ENCODE measurements at places on chromosomes 16 and 17.

- no peak for DNase-seq
These were observed 559.1 kb upstream of the SALL1 start for GRCh38 chr16:51710186-51710585.

DNA sequence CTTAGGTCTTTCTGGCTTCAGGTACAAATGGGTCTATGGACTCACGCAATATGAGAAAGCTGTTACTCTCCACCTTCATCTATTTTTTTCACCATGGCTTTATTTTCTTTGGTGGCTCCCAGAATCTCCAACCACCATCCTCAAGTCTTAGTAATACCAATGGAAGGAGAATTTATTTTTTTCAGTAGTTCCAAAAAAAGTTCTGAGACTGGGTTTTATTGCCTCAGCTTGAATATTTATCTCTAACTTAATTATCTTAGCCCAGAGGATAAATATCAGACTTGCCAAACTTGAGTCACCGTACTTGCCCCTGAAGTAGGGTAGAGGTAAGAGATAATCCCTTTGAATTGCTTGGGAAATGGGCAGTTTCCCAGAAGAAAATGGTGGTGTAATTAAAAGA, 23.2 kb upstream of the CACNG3 start:
- DNase-seq: no peak

- no peak for DNase-seq
These were observed 3.6 kb upstream of the TMEM92 start for GRCh38 chr17:50270435-50271362.

- DNase-seq: no peak
These were observed 15.5 kb upstream of the SLC4A1 start for GRCh38 chr17:44283344-44284023.

GRCh38 chr17:64240261-64240740, 22.8 kb downstream of the TEX2 start:
- no peak for DNase-seq

DNA sequence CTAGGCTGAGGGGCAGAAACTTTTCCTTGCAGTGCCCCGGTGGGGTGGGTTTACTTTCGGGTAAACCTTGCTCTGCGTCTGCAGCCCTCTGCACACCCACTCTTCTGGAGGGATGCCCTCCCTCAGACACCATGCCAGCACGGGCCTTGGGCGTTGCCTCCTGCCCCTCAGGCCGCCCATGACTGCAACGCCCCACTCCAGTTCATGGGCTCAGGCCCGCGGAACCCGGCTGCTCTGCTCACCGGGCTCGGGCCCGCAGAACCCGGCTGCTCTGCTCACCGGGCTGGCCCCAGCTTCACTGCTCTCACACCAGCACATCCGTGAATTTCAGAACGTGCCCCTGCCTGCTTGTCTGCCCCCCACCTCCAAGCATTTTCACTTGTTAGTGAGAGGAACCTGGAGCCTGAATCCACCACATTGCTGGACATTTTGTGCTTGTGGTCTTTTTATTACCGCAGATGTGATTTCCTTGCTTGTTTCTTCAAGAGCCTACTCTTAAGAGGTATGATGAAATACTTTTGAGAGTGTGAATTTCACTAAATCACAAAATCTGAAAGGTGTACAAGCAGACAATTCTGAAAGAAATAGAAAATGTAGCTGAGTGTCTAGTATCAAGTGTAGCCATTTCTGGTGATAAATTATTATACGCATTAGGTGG, 130.9 kb downstream of the RPTOR start:
- no peak for DNase-seq

DNA sequence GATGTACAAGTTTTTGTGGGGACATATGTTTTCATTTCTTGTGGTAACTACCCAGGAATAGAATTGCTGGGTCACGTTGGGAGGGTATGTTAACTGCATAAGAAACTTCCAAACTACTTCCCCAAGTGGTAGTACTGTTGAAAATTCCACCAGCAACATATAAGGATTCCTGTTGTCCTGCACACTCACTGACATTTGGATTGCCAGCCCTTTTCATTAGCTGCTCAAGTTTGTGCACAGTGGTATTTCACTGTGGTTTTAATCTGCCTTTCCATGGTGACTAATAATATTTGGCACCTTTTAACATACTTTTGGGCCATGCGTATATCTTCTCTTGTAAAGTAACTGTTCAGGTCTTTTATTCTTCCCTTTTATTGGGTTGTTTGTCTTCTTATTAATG, 103.3 kb downstream of the GNAO1 start:
- DNase-seq: no peak

DNA sequence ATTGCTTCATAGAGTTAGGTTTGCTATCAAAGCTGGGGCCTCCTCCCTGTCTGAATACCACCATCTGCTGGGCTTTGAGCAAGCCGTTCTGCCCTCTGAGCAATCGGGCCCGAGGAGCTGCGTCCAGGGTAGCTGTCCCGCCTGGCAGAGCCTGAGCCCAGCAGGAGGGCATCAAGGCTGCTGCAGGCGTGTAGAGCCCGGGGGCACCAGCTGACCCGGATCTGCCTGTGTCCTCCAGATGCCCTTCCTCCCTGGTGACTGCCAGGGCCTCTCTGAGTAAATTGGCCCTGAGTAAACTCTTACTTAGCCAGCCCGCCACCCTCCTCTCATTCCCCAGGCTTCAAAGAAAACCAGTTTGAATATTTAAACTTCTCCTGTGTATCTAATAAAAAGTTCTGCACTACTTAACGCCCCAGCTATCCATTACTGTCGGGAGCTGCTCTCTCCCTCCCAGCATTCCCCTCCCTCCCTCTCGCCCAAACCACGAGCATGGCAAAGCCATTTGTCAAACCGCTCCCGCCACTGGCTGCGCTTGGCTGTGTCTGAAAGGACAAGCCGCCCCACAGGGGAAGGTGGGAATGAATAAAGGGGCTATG, 16.4 kb downstream of the CDK5RAP3 start:
- DNase-seq: no peak

DNA sequence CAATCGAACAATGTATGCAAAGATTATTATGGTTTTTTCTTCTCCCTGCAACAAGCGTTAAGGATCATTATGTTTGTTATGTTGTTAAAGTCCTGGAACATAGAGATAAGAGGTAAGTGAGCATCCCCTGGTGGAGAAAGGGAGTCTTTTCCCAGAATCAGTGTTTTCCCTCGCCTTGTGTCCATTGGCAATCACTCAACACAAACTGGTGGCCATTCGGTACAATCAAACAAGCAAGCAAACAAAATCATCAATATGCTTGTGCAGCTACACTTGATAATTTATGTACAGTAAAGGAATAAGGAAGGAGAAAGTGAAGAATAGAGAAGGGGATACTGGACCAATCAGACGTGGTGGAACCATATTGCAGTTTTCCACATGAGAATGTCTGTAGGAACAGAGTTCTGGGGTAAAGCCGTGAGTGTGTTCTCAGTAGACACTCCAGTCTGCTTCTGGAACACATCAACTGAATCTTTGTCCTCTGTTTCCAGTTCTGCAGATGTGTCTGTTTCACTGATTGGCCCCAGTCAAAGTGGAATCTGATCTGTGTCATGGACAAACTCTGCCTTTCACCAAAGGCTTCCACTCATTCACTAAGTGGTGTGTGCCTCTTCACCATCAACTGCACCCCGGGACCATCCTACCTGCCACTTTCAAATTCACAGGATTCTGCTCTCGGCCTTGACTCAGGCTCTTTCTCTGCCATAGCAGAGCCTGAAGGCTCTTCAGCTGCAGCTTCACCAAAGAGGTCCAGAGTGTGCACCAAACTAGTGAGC, 169.5 kb downstream of the AHSP start:
- DNase-seq: no peak

DNA sequence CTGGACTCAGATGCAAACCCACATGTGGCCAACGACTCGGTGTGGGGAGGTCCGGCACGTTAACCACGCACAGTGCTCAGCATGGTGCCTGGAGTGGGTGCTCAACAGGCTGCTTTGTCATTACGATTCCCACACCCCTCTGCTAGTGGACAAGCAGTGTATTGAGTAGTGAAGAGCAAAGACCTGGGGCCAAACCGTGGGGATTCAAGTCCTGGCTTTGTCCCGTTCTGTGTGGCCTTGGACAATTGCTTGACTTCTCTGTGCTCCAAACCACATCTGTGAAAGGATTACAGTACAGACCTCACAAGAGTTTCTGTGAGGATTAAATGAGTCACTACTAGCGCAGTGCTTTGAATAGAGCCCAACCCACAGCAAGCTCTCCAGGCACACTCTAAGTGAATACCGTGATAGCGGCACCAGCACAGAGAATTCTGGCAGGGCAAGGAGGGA, 33.8 kb downstream of the TRPV2 start:
- no peak for DNase-seq

- no peak for DNase-seq
These were observed 39.0 kb downstream of the CYB5D2 start for GRCh38 chr17:4182043-4182442.

DNA sequence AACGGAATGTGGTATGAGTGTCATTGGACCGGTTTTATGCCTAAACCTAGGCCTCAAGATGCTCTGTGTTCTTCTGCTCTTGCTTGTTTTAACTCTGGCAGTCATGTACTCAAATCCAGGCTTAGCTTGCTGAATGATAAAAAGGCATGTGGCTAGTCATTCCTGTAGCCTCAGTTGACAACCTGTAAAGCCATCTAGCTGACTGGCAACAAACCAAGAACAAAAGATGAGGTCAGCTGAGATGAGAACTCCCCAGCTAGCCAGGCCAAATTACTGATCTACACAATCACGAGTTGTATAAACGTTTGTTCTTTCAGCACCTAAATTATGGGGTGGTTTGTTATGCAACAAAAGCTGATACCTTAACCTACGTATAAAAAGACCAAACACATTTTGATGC, 1406.0 kb upstream of the CDH8 start:
- no peak for DNase-seq

DNA sequence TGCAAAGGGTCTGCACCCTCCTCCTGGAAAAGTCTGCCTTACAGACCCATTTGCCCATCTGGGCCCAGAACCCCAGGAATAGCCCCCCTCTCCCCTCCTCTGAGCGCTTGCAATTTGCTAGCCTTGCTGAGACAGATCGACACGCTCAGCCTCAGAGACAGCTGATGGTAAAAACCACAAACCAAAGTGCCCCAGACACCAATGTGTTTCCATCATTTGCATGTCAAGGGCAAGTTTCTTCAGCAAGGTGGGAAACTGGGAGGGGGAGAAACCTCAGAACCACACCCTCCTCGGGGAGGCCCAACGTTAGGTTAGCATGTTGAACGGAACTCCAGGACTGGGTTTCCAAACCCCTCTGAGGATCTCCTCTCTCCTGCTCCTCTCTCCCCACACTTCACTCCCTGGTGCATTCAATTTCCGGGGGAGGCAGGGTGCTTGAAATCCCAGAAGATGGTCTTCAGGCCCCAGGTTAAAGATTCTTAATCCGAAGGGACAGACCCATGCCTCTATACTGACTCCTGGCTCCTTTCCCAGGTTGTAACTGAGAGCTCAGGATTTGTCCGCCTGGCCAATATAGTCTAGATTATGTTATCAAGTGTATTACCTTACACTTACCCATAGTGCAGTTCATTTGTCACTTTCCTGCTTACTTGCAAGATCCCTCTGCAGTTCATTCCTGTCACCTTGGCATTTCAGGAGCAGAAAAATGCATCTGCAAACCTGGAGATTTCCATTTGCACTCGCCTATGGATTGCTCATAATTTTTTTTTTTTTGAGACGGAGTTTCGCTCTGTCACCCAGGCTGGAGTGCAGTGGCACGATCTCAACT, 1.3 kb upstream of the CUEDC1 start:
- DNase-seq: peak; percentile 77

DNA sequence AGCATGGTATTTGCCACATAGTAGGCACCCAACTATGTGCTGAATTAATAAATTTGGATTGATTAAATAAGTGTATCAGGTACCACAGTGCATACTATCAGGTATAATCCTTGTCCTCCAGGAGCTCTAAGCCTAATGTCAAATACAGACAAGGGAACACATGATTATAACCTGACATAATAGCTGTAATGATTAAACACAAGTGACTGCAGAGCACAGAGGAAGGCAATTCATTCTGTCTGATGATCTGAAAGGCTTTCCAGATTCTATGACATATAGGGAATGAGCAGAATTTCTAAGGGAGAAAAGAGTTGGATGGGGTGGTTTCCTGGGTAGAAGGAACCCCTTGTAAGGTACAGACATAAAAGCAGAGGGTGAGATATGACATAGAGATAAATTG, 273.5 kb downstream of the KIF2B start:
- DNase-seq: no peak

GRCh38 chr16:3637371-3637923, 17.0 kb upstream of the DNASE1 start:
- peak; percentile 51 for DNase-seq

DNA sequence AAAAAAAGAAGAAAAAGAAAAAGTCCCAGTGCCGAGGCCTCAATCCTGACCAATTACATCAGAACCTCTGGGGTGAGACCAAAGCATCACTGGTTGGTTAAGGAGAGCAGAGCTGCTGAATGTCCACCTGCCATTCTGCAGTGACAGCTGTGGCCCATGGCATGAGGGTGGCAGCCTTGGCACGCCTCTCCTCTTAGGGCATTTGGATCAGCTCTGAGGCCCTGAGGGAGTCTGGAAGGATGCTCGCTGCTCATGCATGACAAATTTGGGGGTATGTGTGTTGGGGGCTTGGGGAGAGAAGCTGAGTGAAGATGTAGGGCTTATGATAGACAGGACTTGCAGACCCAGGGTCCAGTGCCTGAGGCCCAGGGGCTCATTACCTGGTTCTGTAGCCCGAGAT, 26.3 kb downstream of the MYLK3 start:
- no peak for DNase-seq

DNA sequence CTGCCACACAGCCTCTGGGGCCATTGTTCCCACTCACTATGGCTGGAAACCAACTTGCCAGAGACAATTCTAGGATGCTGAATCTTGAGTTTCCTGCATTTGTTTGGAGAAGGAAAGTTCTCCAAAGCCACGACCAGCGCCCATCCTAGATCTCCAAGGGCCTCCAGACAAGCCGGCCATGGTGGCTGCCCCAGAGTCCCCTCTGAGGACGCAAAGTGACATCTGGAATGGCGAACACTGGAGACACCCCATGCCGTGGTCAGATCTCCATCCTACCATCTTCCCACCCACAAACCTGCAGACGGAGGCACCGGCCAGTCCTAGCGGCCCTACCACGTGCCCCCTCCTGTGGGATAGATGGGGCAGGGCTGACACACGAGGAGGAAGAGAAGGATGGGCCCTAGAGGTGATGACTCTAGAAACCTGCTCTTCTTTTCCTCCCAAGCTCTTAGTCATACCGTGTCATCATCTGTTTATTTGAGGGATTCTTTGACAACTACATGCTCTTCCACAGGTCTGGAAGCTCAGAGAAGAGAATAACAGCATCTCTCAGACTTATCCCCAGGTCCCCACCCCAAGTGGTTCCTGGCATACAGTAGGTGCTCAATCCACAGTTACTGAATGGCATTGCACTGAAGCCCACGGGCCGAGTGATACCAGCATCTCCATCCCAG, 71.3 kb downstream of the MYH11 start:
- DNase-seq: no peak

- no peak for DNase-seq
These were observed 56.6 kb downstream of the MYOCD start for GRCh38 chr17:12722282-12722681.

- DNase-seq: no peak
These were observed 393.6 kb downstream of the MAF start for GRCh38 chr16:79206889-79207288.

- DNase-seq: peak; percentile 54
These were observed 24.9 kb downstream of the RAB11FIP3 start for GRCh38 chr16:450385-450784.

Measured in GM20000 (cell line).